ENCODE measurements at places on chromosomes 6 and 20. TPM values are rescaled to one million over a fixed set of nuclear protein-coding genes. Genes with fewer than 3 reads are reported as not detected.

The TBX18 gene
- under 0.01 TPM for total RNA-seq

The SYCP2 gene
- total RNA-seq, result 1.8 TPM

The ATRN gene
- total RNA-seq, result 11.6 TPM

The SLC17A1 gene
- not detected for total RNA-seq

The RAET1L gene
- 0.10 TPM for total RNA-seq

The SFTA2 gene
- not detected for total RNA-seq

The IL17A gene
- not detected for total RNA-seq
